ENCODE measurements at places on chromosomes 6 and 20.

DNA sequence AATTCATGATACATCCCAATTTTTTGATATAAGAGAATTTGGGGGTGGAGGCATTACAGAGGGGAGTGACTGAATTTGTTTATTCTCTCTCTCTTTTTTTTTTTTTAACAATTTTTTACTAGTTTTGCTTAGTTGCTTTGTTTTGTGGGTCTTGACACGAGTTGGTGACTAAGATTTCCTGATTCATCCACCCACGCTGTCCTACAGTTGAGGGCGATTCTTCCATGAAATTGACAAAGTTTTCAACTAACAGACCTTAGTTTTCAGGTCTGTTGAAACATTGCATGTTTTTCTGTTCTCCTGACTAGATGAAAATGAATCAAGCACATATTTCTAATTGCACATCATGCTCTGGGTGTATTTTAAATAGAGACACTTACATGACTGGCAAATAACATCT, 613.8 kb downstream of the TFAP2B start:
- no peak for DNase-seq

DNA sequence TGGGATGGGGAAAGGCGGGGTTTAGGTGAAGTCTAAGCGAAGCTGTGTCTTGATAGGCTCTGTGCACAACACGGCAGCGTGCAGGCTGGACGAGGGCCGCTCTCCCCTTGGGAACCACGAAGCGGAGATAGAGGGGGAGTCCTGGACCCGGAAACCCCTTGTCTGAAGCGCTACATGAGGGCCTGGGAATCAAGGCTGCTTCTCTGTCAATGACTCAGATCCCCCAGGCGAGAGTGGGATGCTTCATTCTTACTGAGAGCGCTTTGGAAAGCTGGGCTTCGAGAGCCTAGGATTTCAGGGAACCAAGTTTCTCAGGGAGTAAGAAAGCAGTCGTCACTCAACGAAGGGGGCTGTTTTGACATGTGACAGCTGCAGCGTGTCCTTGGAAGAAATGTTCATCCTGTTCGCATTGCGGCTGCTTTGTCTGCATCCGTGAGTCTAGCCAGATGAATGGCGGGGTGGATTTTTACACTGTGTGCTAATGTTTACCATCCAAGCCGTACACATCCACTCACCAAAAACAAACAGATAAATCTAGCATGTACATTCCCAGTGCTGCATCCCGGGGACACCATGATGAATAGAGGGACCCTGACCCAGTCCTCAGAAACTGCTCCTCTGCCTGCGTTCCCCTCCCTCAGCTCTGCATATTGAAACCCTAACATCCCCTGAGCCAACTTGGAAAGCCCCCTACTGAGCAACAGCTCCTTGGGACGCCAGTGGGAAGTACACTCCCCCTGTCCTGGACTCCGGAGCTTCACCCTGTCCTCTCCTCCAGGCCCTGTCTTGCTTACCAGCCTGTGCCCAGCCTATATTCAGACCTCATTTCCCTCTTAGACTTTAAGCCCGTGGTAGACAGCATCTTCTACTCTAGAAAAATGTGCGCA, 24.5 kb upstream of the RTF2 start:
- no peak for DNase-seq

DNA sequence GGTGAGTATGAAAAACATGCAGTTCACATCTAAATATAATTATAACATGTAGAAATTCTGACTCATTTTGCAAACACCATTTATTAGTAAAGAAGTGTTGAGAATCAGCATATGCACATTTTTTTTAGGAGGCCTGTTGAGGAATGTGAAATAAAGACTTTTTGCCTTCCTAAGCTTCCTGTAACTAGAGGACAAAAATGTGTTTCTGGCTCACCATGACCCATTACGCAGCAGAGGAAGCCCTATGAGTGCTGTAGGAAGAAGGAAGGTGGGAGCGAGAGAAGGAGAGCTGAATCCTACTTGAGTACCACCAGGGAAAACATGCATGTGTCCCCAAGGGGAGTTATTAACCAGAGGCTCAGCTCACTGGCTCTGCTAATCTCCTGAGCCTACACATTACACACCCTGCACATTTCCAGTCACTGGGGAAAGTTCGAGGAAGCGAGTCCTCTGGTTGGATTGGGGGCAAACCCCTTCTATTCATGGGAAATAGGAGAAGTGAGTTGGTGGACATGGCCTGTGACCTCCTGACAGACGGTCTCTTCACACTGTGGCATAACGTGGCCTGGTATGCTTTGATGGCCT, 540.5 kb upstream of the JAG1 start:
- DNase-seq, result no peak

DNA sequence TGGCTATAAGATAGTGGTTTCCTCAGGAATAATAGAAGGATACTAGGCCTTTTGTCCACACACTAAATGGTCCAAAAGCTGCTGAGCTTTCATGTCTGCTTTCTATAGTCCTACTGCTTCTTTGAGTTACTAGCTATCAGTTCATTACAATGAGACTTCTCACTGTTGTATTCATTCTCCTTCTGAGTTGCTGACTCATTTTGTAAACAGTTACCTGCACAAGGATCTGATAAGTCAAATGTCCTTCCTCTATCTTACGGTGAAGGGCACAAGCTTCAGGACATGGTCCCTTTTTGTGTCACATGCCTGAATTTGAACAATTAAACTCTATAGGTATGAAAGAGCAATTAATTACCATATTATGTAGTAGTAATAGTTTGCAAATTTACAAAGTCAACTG, 90.5 kb downstream of the MAN1A1 start:
- no peak for DNase-seq

DNA sequence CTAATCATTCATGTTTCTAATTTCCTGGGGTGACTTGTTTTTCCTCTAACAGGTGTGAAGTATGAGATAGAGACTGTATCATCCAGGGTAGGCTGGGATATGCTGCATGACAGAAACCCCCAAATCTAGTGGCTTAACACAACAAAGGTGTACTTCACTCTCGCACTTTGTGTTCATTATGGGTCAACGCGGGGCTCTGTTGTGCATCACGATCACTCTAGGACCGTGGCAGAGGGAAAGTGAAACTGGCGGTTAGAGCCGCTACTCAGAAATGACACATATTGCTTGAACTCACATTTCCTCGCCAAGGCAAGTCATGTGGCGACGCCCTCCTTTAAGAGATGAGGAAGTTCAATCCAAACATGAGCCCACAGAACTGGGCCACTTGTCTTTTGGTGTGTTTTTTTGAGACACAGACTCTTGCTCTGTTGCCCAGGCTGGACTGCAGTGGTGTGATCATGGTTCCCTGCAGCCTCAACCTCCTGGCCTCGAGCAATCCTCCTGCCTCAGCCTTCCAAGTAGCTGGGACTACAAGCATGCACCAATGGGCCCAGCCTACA, 41.3 kb downstream of the PCNA start:
- DNase-seq, result peak; percentile 89

DNA sequence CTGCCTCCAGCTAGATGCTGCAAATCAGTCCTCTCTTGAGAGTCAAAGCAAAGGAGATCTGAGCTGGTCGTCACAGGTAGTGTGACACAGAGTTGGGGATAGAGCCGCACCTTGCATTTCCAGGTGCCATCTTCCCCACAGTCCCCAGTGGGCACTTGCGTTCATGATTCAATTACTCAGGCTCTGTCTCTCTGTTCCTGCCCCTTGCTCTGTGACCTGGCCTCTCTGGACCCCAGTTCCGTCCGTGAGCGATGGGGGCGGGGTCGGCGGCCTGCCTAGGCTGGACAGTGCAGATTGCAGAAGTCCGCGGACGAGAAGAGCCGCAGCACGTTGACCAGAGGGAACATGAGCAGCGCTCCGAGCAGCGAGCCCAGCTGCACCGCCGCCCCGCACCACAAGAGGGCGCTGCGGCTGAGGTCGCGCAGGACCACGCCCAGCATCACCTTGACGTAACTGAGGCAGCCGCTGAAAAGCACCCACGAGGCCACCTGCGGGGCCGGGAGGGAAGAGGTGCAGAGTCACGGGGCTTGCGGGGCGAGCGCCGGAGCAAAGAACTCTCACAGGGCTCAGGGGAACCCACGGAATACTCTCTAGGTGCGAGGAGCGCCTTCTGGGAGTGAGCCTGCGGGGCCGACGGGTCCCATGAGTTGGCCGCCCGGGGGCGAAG, 7.4 kb downstream of the SLC52A3 start:
- peak; percentile 45 for DNase-seq

GRCh38 chr20:54914995-54915394, 439.6 kb downstream of the DOK5 start:
- DNase-seq, result no peak

DNA sequence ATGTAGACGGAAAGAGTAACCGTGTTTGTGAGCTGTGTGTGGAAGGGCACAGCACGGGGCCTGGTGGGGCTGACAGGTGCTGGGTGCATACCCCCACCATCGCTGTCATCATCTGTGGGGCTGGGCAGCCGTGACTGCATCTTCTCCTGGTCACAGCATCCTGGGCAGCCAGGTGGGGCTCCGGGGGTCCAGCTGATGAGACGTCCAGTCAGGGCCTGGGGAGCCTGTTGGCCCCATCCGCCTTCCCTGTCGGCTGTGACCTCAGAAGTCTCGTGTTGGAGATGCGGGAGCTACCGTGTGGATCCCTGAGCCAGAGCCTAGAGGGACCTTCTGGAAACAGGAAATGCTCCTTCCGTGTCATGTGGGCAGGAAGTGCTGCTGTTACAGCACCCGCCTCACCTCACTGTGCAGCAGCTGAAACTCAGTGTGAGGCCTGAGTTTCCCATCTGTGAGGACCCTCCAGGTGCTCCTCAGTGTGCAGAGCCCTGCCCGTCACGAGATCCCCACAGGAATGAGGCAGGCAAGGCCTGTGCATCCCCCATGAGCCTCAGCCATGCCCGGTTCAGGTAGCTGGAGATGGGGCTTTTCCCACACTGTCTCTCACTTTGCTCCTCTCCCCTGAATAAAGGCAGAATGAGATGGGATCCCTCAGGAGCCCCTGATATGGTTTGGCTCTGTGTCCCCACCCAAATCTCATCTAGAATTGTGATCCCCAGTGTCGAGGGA, 108.7 kb downstream of the ERMARD start:
- no peak for DNase-seq

- DNase-seq, result no peak
These were observed 6.8 kb downstream of the CDKN1A start for GRCh38 chr6:36685166-36685924.

DNA sequence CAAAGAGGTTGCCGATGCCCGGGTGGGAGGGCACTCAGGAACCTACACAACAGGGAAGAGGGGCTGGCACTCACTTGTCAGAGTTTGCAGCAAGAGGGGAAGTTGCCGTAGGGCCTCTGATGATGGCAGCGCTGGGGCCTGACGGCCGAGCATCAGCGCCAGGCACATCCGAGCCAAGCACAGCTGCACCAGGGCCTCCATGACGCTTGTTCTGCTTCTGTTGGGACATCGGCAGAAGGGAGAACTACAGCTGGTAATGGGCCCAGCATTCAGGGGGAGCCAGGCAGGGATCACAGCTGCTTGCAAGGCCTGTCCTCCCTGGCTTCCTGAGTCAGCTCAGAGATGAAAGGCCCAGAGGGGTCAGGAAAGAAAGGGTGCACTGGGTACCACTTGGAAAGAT, 367.7 kb downstream of the CDH4 start:
- DNase-seq, result no peak

DNA sequence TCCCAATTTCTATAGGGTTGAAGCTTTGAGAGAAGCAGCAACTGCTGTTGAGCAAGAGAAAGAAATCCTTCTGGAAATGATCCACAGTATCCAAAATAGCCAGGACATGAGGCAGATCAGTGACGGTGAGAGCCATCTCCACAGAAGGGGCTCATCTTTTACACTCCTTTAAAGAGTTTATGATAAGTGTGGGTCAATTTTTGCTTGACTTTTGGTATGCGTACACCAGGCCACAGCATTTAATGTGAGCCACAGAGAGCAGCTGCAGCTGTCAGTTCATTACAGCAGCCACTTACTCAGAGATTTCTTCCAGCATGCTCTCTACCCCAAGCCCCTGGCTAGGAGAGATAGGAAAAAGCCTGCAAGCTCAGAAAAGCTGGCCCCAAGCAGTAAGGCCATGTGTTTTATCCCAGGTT, 9.9 kb downstream of the BAG2 start:
- no peak for DNase-seq

DNA sequence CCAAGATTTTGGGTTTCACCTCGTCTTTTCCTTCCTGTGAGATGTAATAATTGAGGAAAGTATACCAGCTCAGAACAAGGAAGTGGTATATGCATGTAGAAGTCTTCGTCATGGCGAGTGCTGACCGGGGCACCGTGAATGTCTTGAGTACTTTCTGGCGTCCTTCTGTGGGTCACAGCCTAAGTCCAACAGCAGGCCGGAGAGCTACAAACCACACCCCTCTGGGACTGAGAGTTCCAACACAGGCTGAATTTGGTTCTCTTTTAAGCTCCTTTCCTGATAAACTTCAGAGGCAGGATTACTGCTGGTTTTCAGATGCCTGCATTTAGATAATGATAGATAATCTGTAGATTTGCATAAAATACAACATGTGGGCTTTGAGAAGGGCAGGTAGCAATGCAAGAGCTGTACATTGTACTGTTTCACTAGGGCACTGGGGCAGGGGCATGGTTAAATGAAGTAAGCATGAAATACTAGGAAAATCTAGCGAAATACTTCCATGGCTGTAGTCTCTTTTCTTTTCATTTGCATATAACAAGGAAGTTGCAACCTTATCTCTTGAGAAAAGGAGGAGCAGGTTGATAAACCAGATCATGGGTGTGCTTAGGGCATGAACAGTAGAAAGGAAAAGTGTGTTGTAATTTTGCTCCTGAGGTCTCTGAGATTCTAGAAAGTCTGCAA, at the start of gene ADTRP:
Gene ADTRP (minus strand): TSS at position 156 of the 681 bp plus-strand sequence. CDS start 44 bp downstream, at position 112.
- no peak for DNase-seq

DNA sequence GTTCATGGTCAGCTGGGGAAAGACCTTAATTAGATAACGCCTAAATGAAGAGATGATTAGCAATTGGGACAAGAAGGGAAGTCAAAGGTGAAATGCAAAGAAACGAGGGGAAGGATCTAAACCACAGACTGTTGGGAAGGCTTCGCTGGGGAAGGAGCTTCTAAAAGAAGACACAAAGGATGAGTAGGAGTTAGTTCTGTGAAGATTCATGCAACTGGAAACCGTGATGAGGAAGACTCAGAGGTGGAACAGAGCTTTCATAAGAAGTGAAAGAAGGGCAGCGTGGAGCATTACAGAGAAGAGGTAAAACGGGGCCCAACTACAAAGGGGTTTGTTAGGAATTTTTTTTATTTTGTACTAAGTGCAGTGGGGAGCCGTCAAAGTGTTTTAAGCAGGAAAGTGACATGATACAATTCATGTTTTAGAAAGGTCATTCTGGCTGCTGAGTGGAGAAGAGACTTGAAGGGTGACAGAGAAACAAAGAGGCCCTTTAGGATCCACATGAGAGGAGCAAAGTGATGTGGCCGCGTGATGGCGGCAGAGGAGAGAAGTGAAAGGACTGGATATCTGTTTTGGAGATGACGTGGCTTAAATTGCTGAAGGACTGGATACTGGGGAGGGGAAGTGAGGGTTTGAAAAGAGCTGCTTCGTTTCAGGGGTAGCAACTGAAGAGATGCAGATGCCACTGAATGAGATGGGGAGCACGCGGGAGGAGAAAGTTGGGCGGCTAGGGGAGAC, 33.6 kb downstream of the TTI1 start:
- no peak for DNase-seq

GRCh38 chr6:73041051-73041450, 184.2 kb downstream of the KHDC1L start:
- no peak for DNase-seq

GRCh38 chr6:25963426-25964123, 973 bp downstream of the TRIM38 start:
- DNase-seq, result no peak
